ENCODE measurements at places on chromosomes 12 and 14.

- no peak for DNase-seq
Observed at GRCh38 chr12:62908674-62909073, 26.3 kb downstream of the PPM1H start.

DNA sequence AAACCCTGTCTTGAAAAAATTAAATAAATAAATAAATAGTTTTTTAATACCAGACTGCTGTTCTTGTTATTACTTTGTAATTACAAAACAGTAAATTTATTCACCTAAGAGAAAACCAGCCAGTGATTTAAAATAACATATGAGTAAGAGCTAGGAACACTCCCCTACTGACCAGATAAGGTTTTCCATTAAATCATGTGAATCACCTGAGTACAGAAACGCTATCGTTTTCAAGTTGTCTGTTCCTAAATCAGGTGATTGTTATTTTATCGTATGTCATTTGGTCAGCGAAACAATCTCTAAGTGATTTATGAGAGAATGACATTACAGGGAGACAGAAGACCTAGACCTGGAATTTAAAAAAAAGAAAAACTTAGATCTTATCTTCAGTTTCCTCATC lies 47.3 kb downstream of the RPS29 start:
- DNase-seq = no peak

- DNase-seq = no peak
Observed at GRCh38 chr12:10511756-10512355, 6.2 kb downstream of the EIF2S3B start.

GRCh38 chr12:49950273-49951251 lies at the start of gene AQP2:
Gene AQP2, plus strand, starts transcription at chr12:49950737. Its CDS starts 94 bp downstream, at chr12:49950831.
- DNase-seq = no peak

DNA sequence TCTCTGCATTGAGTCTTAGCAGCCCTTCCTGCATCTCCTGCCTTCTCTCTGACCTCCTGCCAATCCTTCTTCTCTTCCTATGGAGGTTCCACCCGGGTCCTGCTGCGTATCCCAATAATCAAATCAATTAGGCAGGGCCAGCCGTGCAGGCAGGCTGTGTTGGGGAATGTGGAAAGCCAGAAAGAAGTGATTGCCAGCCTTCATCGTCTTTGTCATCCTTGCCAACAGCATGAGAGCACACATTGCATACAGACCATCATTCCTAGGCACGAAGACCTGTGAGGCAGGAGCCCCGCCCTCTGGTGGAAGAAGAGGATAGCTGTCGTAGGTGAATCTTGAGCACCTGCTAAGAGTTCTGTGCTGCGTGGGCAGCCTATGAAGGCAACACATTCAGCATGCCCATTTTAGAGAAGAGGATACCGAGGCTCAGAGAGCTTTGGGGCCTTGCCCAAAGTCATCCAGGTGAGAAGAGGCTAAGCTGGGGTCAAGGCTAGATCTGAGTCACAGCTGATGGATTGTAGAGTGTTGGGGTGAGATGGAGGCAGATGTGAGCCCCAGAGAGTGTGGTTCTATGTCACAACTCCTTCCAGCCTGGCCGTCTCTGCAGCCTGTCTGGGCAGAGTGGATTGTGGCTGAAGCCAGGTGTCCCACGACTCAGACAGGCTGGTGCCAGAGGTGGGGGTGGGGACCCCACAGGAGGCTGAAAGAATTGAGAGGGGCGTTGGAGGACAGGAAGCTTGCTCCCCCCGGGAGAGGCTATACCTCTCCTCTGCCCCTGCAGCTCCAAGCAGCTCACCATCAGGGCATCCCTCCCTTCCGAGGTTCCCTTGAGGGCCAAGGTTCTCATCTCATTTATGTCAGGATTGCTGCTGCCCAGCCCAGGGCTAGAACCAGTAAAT lies 12.7 kb downstream of the C14orf132 start:
- no peak for DNase-seq

GRCh38 chr14:32980902-32981501 lies 42.3 kb downstream of the NPAS3 start:
- DNase-seq = no peak

DNA sequence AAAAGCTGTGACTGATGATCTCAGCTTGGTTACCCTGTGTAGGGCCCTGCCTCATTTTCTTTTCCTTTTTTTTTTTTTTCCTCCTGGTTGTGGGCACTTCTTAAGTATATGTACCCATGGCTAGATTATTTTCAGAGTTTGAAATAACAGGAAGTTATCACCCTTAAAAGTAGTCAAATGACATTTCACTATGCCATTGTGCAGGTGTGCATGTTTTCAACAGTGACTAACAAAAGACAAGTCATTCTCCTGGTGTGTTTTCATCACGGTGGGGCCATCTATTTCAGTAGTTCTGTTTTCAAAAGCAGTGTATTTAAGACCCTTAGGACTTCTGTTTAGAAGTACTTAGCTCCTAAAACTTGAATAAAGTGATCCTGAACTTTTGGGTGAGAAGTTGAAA lies 15.0 kb downstream of the GABARAPL1 start:
- DNase-seq = no peak

DNA sequence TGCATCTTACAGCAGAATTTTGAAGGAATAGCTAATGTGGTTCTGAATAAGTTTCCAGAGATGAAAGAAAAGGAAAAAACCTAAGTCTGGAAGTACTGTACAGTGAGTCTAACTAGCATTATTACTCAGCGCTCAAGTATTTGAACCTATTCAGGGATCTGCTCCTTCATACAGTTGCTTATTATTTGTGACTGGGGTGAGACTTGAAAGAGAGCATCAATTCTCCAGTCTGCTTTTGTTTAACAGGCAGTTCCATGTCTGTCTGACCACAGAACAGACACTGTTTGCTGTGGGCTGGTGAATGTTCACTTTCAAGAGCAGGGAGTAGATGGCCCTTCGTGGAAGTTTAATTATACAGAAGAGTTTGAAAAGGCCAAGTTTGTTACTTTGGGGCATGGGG lies 9.3 kb downstream of the ETV6 start:
- DNase-seq = no peak

DNA sequence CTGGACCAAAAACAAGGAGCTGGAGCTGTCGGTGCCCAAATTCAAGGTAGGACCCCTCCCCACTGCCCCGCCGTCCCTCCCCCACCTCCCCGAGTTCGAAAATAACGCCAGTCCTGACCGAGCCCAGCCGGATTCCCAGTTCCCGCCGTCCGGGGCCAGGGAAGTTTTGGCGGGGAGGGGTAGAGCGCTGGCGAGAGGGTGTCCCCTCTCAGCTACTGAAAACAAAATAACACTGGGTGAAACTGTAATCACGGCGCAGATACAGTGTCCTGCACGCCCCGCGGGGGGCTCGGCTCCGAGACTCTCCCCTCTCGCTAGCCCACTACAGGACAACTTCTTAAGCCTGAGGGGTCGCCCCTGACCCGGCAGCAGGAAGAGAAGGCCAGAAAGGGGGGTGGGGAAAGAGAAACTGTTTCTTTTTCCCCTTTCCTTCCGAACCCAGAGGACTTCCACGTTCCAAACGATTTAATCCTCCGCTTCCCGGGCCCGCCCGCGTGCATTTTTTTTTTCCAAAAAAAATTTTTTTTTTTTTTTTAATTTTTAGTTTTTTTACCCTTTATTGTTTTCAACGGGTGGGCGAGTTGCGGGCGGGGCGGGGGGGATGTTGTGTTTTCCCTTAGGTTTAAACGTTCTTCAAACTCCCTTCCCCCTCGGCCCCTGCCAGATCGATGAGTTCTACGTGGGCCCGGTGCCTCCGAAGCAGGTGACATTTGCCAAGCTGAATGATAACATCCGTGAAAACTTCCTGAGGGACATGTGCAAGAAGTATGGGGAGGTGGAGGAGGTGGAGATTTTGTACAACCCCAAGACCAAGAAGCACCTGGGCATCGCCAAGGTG lies 1.6 kb downstream of the SETD1B start:
- no peak for DNase-seq

DNA sequence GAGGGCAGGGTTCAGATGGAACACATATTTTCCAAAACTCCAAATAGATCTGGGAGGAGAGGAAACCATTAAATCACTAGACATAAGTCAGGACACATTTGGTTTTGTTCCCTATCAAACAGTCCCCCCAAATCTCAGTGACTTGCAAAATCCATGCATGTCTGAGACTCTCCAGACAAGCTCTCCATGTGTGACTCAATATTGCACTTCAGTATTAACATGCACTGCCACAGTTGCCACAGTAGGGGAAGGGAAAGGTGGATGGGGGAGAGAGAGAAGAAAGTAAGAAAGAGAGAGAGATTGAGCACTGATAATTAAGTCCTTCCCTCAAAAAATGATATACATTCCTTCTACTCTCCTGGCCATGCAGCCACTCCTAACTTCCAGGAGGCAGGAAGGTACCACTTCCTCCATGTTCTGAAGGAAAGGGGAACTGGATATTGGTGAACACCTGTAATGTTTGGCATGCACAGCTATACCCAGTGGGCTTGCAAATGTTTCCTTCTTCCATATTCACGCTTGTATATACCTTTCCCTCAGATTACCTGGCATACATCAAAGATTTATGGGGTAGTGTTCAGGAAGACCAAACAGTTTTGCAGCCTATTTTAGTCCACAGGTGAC lies 310.0 kb downstream of the ZFP36L1 start:
- DNase-seq = no peak

GRCh38 chr12:119624966-119625365 lies 31.4 kb downstream of the TMEM233 start:
- DNase-seq = no peak

DNA sequence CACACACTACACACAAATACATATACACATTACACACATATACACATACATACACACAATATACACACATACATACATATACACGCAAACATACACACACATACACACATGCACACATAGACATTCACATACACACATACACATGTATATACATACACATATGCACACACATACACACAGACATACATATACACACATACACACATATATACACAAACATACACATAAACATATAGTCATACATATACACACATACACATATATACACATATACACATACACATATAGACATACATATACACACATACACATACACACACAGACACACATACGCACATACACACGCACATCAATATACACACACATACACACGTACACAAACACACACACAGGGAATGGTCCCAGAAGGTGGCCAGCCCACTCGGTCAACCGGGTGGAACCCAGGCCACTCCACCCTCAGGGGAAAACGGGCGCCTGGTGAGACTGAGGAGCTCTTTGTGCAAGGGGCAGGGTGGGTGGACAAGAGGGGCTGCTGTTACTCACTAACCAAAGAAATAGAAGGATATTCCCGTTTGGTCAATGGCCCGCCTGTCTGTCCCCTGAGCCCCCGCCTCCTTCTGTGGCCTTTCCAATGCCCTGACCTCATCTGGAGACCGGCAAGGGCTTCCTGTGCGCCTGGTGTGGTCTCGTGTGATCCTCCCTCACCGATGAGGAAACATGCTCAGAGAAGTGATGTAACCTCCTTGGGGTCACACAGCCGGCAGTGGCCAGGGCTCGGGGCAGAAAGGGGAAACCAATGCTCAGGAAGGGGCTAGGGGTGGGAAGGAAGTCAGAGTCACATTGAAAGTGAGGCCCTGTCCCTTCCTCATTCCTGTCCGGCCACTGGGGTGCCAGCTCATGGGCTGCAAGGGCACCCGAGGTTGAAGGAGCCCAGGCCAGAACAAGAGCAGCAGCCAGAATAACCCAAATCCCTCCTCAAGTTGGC lies 5.3 kb downstream of the TRPV4 start:
- DNase-seq = peak; percentile 91

GRCh38 chr12:40022850-40023249 lies 83.0 kb downstream of the SLC2A13 start:
- no peak for DNase-seq

GRCh38 chr14:98819132-98819866 lies 452.7 kb downstream of the BCL11B start:
- peak; percentile 63 for DNase-seq

DNA sequence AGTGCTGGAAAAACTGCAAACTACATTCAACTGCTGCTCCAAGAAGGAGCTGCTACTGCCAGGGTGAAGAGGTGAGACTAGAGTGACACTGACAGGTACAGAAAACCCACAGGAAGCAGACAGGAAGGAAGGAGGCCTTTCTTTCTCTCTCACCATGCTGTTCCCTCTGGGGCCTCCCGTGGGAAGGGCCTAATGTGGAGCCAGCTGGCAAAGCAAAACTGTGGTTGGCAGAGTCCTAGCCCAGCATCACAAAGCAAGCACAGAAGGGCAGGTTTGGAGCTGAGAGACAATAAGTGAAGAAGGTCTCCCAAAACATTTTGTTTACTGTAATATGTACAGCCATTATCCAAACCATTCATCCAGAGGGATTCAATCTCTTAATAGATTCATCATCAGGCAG lies 122.5 kb upstream of the MAX start:
- no peak for DNase-seq

- no peak for DNase-seq
Observed at GRCh38 chr12:97960741-97961608, 498.4 kb downstream of the RMST start.

- DNase-seq = no peak
Observed at GRCh38 chr12:46548605-46549071, 176.1 kb upstream of the SLC38A2 start.

- DNase-seq = no peak
Observed at GRCh38 chr12:99976762-99977161, 8.0 kb downstream of the ANKS1B start.

DNA sequence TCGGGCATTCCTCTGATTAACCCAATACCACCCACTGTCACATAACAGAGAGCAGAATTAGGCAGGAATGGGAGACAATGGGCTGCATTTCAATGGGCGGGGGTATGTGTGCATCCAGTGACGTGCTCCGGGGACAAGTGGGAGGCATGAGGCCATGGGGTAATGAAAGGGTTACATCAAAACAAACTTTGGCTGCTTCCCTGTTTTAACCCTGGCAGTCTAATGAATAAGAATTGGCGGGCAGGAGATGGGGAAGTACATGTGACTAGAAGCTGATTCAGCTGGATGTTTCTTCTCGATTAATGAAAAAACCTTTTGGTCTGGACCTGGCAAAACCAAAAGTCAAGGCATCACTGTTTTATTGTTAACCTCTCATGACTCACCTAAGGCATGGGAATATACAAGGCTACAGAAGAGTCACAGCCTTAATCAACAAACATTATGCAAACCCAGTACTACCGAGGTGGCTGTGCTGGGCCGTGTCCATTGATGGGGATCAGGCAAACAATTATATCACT lies 44.2 kb downstream of the SOCS2 start:
- DNase-seq = no peak

DNA sequence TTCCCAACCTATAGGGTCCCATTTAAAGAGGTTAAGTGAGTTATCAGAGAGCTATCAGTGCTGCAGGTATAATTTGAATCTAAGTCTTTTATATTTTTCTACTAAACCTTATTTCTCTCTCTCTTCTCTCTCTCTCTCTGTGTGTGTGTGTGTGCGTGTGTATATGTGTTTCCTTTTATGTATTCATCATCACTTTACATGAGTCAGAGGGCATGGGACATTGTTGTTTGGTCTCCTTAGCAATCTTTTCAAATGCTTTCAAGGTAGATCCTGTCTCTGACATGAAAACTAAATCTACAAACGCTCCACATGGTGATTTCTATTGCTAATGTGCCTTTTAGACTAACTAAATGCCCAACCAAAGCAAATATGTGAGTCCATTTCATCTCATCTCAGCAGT lies 459.7 kb downstream of the BTG1 start:
- DNase-seq = no peak

GRCh38 chr12:84619053-84619571 lies 293.5 kb downstream of the SLC6A15 start:
- no peak for DNase-seq
